ENCODE measurements at places on chromosomes 16 and 17.

GRCh38 chr16:9607515-9608230 is 516.2 kb downstream of the HAPSTR1 start:
- no peak for DNase-seq

GRCh38 chr17:67496286-67496685 is 119.2 kb downstream of the PITPNC1 start:
- no peak for DNase-seq

DNA sequence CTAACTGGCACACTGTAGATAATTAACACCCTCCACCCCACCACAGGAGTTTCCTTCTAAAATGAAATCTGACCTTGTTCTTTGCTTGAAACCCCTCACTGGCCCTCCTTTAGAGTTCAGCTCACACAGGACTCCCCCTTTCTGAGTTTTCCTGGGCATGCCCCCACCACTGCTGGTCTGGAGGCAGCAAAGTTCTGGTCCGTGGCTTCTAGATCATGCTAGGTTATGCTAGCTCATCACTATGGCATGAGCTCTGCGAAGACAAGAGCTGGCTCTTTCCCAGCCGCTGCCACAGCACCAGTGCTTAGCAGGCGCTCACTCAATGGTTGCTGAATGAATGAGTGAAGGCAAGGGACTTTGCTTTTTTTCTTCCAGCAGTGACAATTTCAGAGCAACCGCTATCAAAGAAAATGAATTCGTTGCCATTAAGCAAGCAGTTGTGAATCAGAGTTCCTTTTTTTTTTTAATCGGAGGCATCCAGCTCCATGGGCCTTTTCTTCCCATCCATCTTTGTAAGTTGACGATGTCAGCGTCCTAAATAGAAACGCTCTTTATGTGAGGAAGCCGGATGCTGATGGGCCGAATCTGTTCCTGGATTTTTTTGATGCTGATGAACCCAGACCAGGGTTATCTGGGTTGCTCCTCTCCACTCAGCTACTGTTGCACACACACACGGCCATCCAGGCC is 80.8 kb upstream of the NOL11 start:
- no peak for DNase-seq

DNA sequence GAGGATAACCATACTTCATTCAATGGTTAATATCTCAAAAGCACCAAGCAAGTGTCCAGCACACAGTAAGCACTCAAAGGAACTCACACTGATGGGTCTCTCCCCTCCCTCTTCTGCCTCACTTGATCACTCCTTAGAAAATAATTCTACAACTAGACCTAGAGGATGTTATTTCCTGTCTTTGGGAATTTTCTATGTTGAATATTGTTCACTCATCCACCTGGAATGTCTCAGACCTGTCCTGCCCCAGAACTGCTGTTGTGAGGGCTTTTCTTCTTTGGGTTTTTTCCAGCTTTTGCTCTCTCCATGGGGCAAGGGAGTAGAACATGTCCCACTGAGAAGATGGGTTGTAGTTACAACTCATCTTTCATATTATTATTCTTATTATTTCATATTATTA is 25.3 kb downstream of the NXPH3 start:
- DNase-seq: no peak

- no peak for DNase-seq
These were observed 9.2 kb downstream of the ABCA3 start for GRCh38 chr16:2331199-2331930.
